ENCODE measurements at places on chromosomes 3 and 15.

DNA sequence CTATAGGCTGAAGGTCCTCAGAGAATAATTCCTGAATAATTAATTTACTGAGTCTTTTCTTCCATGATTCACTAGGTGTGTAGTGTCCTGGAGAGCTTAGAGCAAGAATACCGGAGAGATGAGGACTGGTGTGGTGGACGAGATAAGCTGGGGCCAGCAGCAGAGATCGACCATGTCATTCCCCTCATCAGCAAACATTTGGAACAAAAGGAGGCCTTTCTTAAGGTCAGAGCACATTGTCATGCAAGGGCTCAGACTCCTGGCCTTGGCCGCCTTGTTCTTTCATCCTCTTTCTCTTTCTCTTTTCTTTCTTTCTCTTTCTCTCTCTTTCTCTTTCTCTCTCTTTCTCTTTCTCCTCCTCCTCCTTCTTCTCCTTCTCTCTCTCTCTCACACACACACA, 291.4 kb upstream of the UMPS start:
- no peak for DNase-seq

GRCh38 chr3:112085735-112086075, 484 bp upstream of the C3orf52 start:
- no peak for DNase-seq

GRCh38 chr15:36294359-36294758, 285.1 kb upstream of the CDIN1 start:
- no peak for DNase-seq

- DNase-seq, result no peak
These were observed 657.3 kb upstream of the TGFBR2 start for GRCh38 chr3:29949131-29949530.

DNA sequence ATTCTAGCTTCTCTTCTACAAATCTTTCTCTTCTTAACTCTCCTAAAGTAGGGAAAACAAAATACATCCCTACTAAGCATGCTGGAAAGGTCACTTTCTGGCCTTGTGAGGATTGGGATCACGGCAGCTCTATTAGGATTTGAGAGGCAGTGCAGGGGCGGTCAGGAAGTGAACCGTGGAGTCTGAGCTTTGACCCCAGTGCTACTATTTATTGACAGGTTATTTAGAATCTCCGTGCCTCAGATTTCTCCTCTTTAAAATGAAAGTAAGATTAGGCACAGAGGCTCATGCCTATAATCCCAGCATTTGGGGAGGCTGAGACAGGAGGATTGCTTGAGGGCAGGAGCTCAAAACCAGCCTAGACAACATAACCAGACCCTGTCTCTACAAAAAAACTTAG, 42.0 kb upstream of the CHRM5 start:
- DNase-seq, result no peak

- DNase-seq, result no peak
These were observed 266.8 kb downstream of the ZNF385D start for GRCh38 chr3:21484057-21484827.

DNA sequence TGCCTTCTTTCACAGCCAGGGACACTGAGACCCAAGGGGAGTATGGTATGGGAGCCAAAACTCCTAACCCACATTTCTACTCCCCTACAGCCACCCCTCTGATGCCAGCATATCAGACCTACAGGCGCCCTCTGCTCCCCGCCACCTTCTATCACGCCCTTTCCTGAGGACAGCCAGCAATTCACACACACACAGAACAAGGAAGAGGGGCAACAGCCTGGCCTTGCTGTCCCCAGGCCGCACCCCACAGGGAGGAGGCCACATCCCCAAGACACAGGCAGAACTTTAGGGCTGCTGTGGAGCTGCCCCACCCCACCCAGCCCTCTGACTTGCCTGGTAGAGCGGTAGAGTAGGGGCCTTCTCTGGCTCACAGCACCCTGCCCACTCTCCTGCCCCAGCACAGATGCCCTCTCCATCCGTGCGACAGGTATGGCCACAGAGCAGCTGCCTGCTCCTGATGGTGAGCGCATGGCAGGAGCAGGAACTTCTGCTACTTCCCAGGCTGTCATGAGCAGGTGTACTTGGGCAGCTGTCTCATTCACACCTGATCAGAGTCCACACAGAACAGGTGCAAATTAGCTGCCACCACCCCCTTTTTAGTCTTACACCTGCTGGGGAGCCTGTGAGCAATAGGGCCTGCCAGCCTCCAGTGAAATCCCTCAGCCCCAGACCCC, 33.4 kb downstream of the CCDC33 start:
- no peak for DNase-seq

DNA sequence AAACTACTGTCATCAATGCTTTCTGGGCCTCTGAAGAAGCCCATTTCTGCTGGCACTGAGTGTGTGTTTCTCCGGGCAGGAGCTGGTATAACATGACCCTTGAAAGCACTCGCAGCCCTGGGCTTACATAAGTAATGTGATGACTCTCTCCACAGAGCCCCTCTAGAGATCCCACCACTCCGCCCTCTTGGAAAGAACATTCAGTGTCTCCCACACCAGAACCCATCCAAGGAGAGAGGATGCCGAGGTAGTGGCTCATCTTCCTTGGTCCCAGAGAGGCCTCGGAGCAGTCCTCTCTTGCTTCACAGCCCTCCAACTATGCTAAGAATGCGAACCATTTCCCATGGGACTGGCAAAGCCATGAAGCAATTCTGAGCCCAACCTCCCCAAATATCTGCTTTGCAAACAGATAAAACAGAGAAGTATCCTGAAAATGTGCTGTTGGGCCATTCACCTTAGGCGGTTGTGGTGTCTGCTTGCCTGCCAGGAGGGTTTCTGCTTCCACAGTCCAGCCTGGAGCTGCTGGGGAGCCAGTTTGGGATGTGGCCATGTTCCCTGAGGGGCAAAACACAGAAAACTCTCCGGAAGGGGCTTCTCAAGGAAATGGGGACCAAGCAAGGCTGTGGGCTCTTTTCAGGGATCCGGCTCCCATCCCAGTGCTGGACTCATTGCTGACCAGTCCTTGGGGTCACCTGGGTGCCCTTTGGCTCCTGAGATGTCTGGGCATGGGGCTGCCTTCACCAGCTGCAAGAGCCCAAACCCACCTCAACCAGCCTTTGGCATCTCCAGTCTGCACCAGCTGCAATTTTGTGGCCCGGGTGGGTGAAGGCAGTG, 47.3 kb downstream of the AMOTL2 start:
- no peak for DNase-seq

- peak; percentile 64 for DNase-seq
These were observed 12.1 kb upstream of the RTP2 start for GRCh38 chr3:187714404-187714979.

GRCh38 chr3:190517687-190518086, 3.8 kb downstream of the IL1RAP start:
- DNase-seq, result no peak

GRCh38 chr3:37248164-37248563, 73.8 kb upstream of the LRRFIP2 start:
- DNase-seq, result no peak

GRCh38 chr3:198107840-198108734, 148.1 kb downstream of the LMLN start:
- DNase-seq, result no peak

- no peak for DNase-seq
These were observed 642.3 kb upstream of the CFAP20DC start for GRCh38 chr3:59692117-59692516.

DNA sequence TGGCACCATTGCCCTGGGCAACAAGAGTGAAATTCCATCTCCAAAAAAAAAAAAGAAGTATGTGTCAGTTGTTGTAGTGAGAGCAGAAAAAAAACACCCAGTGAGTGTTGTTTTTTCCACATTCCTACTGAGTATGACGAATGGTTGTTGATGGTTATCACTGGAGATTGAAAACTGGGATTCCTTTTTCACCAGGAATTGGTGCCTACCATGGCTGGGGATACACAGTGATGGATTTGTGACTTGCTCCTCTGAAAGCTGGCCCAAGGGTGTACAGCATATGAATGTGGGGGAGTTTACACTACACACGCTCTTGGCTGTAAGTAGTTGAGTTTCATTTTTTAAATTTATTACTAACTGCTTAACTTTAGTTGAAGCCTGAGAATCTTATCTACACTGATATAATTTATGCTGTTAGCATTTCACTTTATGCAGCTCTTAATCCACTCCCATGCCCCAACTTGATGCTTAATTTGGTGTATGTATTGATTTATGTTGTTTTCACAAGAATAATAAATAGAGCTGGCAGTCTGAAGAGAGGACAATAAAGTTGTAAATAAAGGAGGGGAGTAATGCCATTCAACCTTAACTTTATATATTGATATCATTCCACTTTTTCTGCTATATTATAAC, 56.0 kb upstream of the MME start:
- DNase-seq, result no peak

GRCh38 chr3:69723389-69723788, 15.9 kb upstream of the MITF start:
- no peak for DNase-seq

Measured in T-helper 17 cell (primary cell).